ENCODE measurements at places on chromosomes 7 and 10.

- no peak for DNase-seq
Measured at GRCh38 chr7:102951839-102952238, 39.0 kb downstream of the LRRC17 start.

DNA sequence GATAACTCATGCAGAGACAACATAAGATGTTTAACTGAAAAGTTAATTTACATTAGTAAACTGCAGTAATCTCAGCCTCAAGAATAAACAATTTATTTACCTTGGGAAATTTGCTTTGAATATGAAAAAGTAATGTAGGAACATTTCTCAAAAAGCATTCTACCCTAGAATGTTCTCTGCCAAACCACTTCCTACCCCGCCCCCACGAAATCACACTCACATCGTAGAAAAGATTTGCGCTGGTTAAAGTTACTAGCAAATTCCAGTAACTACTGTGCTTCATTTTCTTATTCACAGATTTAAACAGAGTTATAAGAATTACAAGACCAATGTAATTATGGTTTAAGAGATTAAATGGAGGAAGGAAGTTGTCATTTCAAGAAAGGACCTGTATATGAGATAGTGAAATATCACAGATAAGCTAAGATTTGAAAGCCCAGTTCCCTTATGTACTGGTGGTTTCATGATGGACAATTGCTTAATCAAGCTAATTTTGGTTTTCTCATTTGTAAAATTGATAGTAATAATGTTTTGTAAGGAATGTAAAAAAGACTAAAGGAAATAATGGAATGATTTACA, 175.4 kb downstream of the GNAI1 start:
- no peak for DNase-seq

DNA sequence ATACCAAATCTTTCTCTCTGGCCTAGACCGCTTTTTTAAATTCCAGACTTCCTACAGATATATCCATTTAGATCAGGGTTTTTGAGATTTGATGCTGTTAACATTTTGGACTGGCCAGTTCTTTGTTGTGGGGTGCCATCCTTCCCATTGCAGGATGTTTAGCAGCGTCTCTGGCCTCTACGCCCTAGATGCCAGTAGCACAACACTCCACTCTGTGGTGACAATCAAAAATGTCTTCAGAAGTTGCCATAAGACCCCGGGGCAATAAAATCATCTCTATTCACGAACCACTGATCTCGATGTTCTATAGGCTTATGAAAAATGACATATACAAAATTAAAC, 46.3 kb downstream of the HDAC9 start:
- DNase-seq = no peak

DNA sequence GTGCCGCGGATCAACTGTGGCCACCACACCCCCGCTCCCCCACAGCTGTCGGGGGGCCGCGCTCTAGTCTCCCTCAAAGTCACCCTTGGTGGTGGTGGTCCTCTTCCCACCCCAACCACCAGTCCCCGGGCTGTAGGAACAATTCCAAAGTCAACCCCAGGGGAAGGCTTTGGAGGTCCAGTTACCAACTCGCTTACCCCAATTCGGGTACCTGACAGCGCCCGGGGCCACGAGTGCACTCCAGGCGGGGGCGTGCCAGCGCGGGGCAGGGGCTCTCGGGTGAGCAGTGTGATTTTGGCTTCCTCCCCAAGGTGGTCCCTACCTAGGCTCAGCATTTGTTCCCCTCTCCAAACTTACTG, 584 bp upstream of the ZMIZ1 start:
- no peak for DNase-seq

- no peak for DNase-seq
Measured at GRCh38 chr10:93403152-93404047, 78.7 kb downstream of the MYOF start.

DNA sequence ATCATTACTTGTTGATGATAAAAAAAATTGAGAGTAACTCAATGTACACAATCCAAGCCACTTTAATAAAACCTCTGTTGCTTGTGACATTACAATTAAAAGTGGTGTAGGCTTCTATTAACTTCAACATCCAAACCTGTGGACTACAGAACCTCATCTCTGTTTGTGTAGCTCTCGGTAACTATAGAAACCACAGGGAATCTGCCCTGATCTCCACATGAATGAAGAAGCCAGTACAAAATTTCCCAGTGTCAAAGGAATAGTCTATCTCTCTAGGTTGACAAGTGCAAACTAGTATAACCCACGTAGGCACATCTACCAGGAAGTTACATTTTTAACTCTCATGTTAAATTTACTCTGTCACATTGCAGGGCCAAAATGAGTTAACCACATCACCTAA, 204.3 kb downstream of the CHCHD3 start:
- DNase-seq = no peak

DNA sequence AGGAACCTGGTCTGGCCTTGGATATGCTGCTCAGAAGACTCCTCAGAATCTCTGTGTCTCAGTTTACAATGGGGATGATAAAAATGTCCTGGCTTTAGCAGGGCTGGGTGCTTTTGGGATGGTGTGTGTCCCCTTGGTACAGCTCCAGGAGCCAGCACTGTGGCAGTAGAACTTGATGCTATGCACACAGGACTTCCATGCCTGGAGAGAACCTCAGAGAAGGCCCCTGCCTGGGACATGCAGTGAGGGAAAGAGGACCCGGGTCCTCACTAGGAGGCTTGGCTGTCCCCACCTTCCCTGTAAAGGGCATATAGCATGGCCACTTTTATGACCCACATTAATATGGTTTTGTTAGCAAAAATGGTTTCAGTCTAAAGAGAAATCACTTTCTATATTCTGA, 100.5 kb downstream of the GLRX3 start:
- DNase-seq = no peak

GRCh38 chr10:90289037-90289436, 568.8 kb downstream of the HTR7 start:
- DNase-seq = peak; percentile 50

GRCh38 chr7:155203882-155204691, 93.6 kb upstream of the INSIG1 start:
- no peak for DNase-seq

DNA sequence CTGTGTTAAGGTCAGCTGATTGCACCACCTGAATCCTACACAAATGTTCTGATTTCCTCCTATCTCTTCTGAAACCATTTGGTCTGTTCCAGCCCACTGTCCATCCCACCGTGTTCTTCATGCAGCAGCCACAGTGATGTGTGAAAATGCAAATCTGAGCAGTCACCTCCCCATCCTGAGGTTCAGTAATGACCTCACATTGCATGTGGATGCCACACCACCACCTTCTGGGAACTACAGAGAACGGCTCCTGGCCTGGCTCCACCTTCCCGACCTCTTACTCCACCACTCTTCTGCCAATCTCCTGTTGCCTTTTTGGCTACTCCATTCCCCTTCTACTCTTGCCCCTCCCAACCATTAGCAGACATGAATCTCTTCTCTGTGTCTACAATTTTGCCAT, 244.4 kb downstream of the TNS3 start:
- DNase-seq = no peak

DNA sequence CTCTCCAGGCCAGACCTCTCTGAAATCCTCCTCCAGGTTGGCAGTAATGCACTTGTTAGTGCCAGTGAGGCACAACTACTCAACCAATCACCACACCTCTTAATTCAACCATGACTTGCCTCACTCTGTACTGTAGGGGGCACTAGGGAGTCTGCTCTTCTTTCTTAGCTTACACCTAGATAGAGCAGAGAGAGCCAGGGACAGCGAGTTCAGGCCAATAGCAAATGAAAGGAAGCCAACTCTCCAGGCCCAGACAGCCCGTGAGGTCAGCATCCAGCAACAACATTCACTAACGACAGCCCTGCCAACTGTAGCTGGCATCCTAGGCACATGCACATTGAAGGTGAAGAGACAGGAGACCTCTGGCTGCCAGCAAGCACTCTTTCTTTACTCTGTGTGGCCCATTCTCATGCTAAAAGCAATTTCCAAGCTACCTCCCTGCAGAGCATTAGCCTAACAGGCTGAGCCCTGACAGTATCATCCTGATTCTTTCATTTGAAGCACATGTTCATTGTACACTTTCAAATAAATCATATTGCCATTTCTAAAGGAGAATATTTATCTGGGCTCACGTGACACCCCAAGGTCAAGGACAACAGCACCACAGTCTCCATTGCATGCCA, 136.3 kb downstream of the DPY19L1 start:
- DNase-seq = no peak

All from fibroblast of upper back skin (primary cell).